ENCODE measurements at places on chromosomes 12 and 14.

- DNase-seq = no peak
These were observed 129.6 kb downstream of the EMP1 start for GRCh38 chr12:13326076-13326475.

- DNase-seq = no peak
These were observed 9.3 kb downstream of the ENDOU start for GRCh38 chr12:47715877-47716548.

GRCh38 chr12:46374310-46374709 lies 1.7 kb upstream of the SLC38A2 start:
- no peak for DNase-seq

- no peak for DNase-seq
These were observed 22.7 kb upstream of the TMPO start for GRCh38 chr12:98492580-98493140.

DNA sequence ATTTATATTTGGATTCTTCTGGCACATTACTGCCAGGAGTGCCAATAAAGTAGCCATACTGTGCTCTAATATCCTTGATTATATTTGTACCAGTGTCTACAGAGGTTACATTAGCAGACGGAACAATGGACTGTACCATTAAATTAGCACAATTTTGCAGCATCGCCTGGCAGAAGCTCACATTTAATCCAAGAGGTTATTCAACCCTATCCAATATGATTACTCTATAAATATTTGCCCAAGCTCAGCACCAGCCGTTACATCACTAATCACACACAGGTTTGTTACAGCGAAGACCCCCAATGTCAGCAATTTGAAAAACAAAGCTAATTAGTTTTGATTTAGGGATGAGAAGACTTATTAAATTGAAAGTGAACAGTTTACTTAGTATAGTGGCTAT lies 16.9 kb upstream of the MGST1 start:
- no peak for DNase-seq

DNA sequence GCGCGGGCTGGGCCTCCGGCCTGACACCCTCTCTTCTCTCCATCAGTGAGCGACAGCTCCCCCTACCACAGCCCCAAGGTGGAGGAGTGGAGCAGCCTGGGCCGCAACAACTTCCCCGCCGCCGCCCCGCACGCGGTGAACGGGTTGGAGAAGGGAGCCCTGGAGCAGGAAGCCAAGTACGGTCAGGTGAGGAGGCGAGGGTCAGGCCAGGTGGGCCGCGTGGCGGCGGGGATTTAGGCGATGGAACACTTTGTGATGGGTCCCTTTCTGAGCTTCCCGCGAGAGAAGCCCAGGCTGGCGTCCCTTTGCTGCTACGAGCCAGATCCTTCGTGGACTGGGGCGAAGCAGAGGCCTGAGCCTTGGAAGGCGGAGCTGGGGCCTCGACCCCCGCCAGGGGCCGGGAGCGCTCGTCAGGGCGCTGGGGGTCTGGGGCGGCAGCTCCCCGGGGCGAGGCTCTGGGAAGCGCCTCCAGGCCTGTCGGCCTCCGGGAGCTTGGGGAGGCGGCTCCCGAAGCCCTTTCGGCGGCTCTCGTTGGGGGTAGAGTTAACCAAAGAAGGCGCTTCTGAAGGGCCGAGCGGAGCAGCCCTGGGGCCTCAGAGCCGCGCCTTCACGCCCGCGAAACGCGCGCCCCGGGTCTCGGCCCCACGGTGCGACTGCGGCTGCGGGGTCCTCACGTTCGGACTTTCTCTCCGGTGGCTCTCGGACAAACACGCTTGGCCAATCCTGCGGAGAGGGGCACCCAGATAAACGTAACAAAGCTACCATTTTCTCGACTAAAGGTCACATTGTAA lies 5.0 kb downstream of the PAX9 start:
- no peak for DNase-seq

- peak; percentile 32 for DNase-seq
These were observed 24.3 kb upstream of the PLEKHD1 start for GRCh38 chr14:69460093-69460701.

GRCh38 chr14:61033054-61033453 lies 52.0 kb downstream of the SLC38A6 start:
- no peak for DNase-seq

DNA sequence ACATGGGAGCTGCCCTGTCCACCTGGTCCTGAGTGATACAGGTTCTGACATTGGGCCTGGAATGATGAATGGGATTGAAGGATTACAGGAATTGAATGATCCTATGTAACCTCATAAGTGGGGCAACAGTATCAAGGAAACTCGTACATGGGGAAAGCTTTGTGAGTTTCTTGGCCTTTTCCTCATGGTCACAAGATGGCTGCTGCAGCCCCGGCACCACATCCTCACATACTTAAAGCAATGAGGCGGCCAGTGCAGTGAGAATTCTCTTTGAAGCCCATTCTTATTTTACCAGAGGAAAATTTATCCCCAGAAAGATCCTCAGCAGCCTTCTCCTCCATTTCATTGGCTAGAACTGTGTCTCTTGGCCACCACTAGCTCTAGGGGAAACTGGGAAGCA lies 91.9 kb downstream of the AACS start:
- DNase-seq = no peak

DNA sequence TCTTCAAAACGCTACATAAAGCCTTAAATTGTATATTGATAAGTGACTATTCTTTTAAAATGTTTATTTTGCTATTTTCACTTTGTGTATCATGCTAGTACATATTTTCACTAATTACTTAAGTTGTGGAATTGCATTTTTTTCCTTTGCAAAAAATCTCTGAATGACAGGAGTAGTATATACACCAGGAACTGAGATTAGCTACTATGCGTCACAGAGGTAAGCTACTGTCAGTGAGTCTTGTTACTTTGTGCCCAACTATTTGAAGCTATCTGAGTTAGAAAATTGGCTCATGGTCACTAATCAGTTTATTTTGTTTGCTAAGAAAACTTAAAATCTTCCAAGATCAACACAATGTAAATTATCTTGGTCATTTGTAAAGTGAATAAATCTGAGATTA lies 887.4 kb downstream of the TMTC2 start:
- no peak for DNase-seq

- DNase-seq = no peak
These were observed 1.1 kb upstream of the RHOF start for GRCh38 chr12:121794534-121795033.

- no peak for DNase-seq
These were observed 142.8 kb downstream of the SLC8A3 start for GRCh38 chr14:70045844-70046535.

DNA sequence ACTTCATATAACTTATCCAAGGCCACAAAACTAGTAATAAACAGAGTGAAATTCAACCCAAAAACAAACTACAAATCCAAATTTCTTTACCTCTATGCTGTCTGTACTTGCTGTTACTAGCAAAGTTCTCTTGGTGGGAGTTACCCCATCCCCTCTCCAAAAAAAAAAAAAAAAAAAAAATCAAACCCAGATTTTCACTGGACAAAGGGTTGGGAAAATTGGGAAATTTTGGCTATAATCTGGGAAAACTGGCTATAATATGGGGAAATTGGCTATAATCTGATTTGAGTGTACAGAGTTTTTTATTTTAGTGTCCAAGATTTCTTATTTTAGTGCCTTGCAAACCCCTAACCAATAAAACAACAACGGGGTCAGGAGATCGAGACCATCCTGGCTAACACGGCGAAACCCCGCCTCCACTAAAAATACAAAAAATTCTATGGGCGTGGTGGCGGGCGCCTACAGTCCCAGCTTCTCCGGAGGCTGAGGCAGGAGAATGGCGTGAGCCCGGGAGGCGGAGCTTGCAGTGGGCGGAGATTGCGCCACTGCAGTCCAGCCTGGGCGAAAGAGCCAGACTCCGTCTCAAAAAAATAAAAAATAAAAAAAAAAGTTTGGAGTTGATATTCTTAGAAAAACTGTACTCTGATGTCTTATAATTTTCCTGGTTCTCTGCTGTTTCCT lies 148.4 kb downstream of the CHST11 start:
- no peak for DNase-seq

DNA sequence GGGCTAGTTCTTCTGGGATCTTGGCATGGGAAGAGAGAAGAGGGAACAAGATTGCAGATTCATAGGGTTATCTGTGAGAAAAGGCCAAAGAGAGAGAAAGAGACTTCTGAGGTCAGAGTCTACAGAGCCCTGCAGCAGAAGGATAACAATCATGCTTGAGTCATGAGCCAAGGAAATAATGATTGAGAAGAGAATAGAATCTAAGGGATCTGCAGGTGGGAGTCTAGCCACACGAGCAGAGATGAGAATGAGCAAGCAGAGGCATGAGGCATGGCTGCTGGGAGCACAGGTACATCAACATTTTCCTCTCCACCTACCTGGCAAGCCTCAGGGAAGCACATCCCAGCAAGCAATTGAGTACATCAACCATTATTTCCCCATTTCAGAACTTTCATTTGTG lies 303.7 kb downstream of the LRIG3 start:
- no peak for DNase-seq

DNA sequence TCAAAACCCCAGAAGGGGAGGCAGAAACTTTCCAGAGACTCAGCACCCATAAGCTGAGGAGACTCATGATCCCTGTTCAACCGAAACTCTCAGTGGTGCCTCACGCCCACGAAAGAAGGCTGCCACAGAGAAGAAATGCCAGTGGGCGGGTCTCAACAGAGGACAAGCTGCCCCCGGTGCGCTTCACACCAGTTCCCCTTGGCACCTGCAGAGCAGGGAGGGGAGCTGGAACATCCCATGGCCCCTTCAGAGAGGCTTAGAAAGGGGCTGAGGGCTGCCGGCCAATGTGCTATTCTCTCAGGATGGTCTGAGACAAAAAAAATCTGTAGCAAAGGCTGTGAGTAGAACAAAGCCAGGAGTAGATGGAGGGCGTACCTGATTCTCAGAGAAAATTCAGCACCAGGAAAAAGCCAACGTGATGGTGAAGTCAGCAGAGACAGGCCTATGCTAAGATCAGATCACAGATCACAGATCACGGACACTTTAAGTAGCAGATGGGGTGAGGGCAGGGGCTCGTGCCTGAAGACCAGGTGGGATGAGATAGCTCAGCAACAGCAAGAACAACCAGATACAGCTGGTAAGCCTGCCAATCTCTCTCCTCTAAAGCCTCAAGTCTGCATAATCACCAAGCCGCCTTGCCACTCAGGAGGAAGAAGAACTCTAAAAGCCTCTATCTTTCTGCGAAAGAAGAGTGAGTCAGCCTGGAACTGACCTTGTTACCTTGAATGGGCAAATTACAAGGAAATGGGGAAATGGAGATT lies 206.4 kb upstream of the GRIP1 start:
- DNase-seq = no peak

GRCh38 chr14:98701377-98701776 lies 570.6 kb downstream of the BCL11B start:
- DNase-seq = no peak

DNA sequence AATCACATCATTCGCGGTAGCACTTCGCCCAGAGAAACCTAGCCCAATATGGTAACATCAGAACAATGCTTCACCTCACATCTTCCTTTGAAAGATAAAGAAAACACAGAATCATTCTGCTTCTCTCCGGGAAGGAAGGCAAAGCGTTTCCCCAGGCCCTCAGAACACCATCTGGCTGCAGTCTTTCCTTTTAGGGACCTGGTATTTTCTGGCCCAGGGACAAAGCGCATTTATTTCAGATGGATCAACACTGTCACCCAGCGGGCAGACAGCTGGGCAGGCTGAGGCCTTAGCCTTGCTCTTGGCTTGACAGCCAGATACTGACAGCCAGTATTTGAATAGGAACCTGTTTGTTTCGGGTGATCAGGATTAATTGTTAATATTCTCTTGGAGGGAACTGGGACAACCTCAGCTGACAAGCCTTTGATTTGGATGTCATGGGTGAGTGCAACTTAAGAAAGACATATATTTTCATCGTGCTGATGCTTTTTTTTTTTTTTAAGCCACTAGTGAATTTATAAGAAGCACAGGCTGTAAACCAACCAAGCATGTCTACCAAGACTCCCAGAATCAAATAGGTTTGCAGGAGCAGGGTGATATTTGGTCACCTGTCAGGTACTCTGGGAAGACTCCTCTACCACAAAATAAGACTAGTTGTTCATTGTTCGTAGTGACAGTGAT lies 118.9 kb downstream of the VEZT start:
- DNase-seq = no peak

GRCh38 chr14:63565448-63565847 lies 22.3 kb upstream of the PPP2R5E start:
- DNase-seq = no peak

DNA sequence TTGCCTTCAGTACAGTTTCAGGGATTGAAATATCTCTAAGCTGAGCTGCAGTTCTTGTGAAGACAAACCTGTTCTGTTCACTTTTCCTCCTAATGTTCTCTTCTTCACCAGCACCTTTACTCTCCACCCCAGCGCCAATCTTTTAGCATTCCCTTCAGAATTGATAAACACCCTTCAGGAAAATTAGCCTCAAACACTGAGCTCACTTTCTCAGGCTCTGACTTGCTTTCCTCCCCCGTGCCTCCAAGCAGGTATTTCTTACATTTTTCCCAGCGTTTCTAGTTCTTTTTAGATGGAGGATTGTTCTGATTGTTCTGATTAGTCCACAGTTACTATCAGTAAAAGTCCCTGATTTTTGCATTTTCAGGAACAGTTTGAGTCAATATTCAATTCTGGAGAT lies 88.5 kb upstream of the EVL start:
- DNase-seq = no peak

DNA sequence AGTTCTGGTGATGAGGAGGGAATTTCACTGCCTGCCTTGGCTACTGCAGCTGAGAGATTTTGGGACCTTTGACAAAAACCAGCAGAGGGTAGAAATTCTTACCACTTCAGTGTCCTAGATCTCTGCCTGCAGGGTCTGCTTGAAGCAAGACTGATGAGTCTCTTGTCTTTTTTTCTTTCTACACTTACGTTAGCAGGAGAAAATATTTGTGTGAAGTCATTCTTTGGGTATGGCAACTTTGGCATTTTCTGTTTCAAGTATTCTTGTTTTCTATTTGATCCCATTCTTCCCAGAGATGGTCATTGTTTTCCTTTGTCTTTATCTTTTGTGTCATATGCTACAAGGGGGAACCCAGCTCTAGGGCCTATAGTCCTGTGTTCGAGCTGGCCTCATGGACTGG lies 65.6 kb upstream of the FERMT2 start:
- no peak for DNase-seq

DNA sequence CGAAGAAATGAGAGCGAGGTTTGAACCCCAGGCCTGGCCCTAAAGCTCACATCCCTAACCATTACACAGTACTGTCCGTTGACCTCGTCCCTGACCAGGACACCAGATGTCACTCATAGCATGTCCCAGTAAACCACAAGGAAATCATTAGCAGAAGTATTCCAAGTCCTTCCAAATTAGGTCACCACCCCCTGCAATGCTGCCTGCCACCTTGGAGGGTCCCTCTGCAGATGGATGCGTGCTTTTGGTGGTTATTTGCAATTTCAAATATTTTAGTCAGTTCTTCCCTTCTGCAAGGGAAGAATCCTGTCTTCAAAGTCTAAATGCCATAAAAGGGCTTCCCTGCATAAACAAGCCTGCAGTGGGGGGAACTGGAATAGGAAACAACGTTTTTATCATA lies 71.3 kb downstream of the CLMN start:
- DNase-seq = no peak

DNA sequence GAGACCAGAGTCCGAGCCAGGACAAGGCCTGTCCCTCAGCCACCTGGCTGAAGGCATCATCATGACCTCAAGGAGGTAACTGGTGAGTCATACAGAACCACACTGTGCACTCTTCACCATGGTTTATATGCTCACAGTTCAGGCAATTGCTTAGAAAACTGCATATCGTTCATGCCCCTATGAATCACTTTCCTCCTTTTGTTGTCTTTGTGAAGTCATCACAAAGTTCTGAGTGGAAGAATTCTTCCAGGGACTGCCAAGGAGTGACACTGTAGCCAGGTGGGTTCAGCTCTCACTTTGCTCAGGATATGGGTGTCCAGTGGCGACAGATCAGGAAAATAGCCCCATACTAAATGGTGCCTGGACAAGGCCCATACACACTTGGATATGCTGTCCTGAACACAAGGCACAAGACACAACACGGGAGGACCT lies 92.5 kb downstream of the DPF3 start:
- no peak for DNase-seq
